Psoas muscle (tissue), 8 donors: ENCODE measurements at places on chromosomes 3 and 15. TPM values are rescaled to one million over a fixed set of nuclear protein-coding genes. Genes with fewer than 3 reads are reported as not detected.

DNA sequence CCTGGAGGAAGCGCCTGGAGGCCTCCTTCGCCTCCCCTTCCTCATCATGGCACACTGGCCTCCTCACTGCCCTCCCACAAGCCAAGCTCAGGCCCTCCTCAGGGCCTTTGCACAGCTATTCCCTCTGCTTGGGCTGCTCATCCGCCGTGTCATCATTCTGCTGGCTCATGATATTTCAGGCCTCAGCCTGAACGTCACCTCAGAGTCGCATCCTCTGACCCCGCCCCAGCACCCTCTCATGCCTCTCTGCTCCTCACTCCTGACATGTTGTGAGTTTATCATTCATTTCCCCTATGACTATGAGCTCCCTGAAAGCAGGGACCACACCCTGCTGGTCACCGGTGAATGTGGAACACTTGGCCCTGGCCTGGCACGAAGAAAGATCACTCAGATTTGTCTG lies 20.7 kb upstream of the POC1A start:
- H3K4me1 ChIP-seq, result no peaks in the 10 kb centered on the region
- H3K36me3 ChIP-seq, result no peaks in the 10 kb centered on the region
- no peaks in the 10 kb centered on the region for H3K27me3 ChIP-seq
- DNase-seq, result no peak
- no peak overlapping the region for H3K27ac ChIP-seq
- H3K4me3 ChIP-seq, result no peak overlapping the region

DNA sequence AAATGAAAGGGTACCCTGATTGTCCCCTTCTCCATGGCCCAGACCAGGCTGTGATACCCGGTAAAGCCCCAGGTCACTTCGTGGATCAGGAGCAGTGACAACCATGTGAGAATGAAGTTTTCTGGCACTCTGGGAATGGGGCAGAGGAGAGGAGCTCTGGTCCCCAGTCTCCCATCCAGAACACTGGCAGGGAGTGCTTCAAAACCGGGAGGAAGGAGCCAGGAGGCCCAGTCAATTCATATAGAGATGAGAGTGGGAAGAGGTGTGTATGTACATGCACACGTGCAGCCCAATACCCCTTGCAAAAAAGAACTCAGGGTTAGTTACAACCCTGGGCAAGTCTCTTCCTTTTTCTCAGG lies 101.4 kb upstream of the TLE3 start:
- H3K27me3 ChIP-seq, result no peaks in the 10 kb centered on the region
- no peak overlapping the region for H3K27ac ChIP-seq
- H3K36me3 ChIP-seq, result no peaks in the 10 kb centered on the region
- DNase-seq, result no peak
- H3K4me1 ChIP-seq, result peaks cover 42% of the 10 kb centered on the region

DNA sequence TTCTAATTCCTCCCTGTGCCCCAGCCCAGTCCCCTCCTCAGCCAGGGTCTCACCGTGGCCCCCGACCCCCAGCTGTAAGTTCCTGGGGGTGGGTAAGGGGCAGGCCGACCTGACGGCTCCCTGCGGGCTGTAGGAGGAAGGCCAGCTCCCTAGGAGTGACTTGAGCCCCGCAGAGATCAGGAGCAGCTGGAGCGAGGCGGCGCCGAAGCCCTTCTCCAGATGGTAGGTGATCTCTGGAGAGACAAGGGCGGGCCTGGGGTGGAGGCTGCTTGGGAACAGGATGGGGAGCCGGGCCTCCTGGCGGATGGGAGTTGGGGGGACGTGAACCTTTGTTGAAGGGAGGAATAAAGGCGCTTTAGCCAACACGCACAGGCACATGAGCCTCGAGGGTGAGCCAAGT lies 4.2 kb downstream of the SLC28A1 start:
- H3K36me3 ChIP-seq, result no peaks in the 10 kb centered on the region
- no peaks in the 10 kb centered on the region for H3K4me1 ChIP-seq
- H3K4me3 ChIP-seq, result no peak overlapping the region
- DNase-seq, result no peak

Gene NEK10
- 5.0 TPM for total RNA-seq

DNA sequence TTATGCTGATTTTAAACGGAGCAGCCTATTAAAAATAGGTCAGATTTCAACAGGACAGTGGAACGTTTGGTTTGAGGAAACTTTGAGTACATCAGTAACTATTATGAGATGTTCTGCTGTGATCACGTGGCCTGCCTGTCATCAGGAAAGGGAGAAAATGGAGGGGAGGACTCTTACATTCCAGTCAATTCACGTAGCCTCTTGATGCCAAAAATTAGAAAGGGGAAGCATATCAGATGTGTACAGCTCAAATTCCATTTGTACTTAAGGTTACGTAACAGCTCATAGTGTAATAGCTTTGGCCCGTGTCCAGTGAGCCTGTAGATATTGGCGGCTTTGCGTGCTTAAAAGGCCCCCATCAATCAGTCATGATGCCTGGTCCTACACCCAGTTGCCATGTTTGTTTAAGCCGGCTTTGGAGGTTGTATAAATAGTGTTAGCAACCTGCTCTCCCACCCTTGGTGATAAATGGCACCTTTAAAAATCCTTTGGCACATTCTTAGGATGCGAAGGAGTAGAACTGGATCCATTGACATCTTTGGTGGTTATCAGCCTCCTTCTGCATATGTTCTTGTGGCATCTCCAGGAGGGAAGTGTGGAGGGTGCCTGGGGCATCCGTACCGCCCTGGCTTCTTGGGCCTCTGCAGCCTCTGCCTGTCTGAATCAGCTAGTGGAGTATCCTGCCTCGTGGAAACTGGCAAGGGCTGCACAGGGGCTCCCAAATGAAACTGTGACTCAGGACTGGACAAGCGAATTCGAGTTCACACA lies 163.9 kb downstream of the THSD4 start:
- peak overlapping the region; percentile 15 for H3K4me3 ChIP-seq
- DNase-seq, result peak; percentile 37
- H3K36me3 ChIP-seq, result no peaks in the 10 kb centered on the region
- H3K27me3 ChIP-seq, result no peaks in the 10 kb centered on the region
- peak overlapping the region; percentile 51 for H3K27ac ChIP-seq

Gene CD200
- total RNA-seq, result 0.62 TPM

DNA sequence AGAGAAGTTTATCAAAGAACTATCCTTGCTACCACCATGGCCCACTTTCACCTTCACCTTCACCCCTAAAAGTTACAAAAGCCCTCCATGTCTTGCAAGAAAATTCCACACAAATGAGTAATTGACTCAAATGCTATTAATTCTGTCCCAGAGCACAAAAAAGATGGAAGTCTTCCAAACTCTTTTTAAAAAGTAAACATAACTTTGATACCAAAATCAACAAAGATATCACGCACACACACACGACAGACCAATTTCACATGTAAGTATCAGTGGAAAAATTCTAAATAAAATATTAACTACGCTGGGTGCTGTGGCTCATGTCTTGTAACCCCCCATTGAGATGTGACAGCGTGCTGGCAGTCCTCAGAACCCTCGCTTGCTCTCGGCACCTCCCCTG lies 1.1 kb upstream of the MCCC1 start:
- peak overlapping the region; percentile 89 for H3K27ac ChIP-seq
- DNase-seq, result no peak
- H3K36me3 ChIP-seq, result no peaks in the 10 kb centered on the region
- H3K4me3 ChIP-seq, result no peak overlapping the region
- no peaks in the 10 kb centered on the region for H3K27me3 ChIP-seq

DNA sequence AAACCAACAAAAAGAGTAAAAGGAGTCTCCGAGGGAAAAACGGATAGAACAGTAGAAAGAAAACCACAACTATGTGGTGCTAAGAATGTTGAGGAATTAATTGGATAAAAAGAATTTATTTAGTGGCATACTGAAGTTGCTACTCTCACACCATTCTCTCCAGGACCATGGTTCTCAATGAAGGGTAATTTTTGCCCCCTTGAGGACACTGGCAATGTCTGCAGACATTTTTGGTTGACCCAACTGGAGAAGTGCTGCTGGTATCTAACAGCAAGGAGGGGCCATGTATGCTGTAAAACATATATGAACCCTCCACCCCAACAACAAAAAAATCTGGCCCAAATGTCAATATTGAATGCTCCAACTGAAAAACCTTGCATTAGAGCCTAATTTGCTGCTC lies 85.9 kb upstream of the CSPG5 start:
- DNase-seq, result no peak
- peaks cover 12% of the 10 kb centered on the region for H3K4me1 ChIP-seq
- H3K4me3 ChIP-seq, result no peak overlapping the region
- H3K36me3 ChIP-seq, result peaks cover 54% of the 10 kb centered on the region
- no peaks in the 10 kb centered on the region for H3K27me3 ChIP-seq
- H3K27ac ChIP-seq, result no peak overlapping the region

DNA sequence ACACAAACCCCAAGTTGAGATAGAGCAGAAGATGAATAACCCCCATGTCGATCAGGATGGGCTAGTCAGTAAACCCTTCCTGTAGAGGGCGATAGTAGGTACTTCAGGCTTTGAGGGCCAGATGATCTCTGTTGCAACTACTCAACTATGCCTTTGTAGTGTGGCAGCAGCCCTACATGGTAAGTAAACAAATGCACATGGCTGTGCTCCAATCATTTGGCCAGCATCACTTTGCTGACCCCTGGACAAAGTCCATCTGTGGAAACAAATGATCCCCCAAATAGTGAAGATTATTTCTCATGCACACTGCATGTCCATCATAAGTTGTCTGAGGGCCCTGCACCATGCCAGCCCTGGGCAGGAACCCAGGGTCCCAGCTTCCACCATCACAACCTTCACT lies 402.2 kb upstream of the PROK2 start:
- no peak overlapping the region for H3K4me3 ChIP-seq
- H3K36me3 ChIP-seq, result no peaks in the 10 kb centered on the region
- no peaks in the 10 kb centered on the region for H3K4me1 ChIP-seq
- H3K27me3 ChIP-seq, result no peaks in the 10 kb centered on the region
- no peak overlapping the region for H3K27ac ChIP-seq
- no peak for DNase-seq

Gene APOD
- total RNA-seq, result 342 TPM

- H3K4me1 ChIP-seq, result no peaks in the 10 kb centered on the region
- peaks cover 2% of the 10 kb centered on the region for H3K27me3 ChIP-seq
Observed at GRCh38 chr3:140770977-140771667, 93.3 kb downstream of the TRIM42 start.

Gene CRYBG3
- 36.9 TPM for total RNA-seq

DNA sequence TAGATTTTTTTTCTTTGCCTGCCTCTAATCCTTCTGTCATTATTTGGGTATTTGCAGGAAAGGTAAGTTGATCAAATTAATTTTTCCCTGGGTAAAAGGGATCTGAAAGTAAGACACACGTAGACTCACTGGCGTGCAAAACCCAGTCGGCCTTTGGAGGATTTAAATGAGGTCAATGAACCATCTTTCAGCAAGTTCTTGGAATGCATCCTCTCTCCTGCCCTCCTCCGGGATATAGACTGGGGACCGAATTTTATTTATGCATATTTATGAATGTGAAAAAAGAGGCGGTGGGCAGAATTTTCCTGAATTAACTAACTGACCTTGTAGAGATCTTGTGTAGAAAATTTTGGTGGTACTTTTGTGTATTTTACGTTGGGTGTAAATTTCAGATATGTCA lies 2.2 kb downstream of the CADM2 start:
- DNase-seq, result no peak
- H3K27me3 ChIP-seq, result no peaks in the 10 kb centered on the region
- no peaks in the 10 kb centered on the region for H3K4me1 ChIP-seq
- no peaks in the 10 kb centered on the region for H3K36me3 ChIP-seq
- peak overlapping the region; percentile 77 for H3K4me3 ChIP-seq
- H3K27ac ChIP-seq, result no peak overlapping the region

DNA sequence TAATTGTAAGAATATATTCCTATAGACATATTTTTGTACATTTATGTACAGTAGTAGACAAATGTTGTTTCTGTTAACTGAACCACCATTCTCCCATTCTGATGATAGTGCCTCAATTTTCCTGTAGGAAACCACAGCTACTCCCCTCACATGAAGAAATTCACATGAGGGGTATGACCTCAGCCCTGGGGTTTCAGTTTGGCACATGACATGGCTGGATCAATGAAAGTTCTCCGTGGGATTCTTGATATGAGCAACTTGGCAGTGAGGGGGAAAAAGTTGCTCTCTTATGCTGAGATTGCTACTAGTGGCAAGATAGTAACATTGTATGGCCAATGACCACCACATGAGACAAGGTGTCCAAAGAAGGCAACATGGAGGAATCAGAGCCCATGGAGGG lies 1090.3 kb upstream of the CFAP20DC start:
- H3K27me3 ChIP-seq, result no peaks in the 10 kb centered on the region
- H3K27ac ChIP-seq, result no peak overlapping the region
- no peaks in the 10 kb centered on the region for H3K4me1 ChIP-seq
- H3K4me3 ChIP-seq, result no peak overlapping the region
- no peak for DNase-seq

DNA sequence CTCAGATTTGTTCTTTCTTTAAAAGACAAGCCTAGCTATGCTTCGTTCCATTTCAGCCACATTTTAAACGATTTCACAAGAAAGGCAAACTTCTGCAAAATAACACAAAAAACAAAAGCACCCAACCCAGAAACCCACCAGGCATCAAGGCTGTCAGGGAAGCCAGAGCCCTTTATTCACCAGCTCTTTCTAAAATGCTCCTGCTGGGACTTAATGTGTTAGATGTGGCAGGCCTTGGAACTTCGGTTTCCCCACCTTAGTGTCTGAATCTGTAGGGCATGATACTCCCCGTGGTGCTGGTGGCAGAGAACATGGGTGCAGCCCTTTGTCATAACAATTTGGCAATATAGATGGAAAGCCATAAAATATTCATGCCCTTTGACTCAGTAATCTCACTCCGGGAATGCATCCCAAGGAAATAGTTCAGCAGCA lies 56.8 kb upstream of the LCTL start:
- H3K36me3 ChIP-seq, result no peaks in the 10 kb centered on the region
- peaks cover 20% of the 10 kb centered on the region for H3K27me3 ChIP-seq
- H3K4me1 ChIP-seq, result peaks cover 7% of the 10 kb centered on the region
- no peak overlapping the region for H3K27ac ChIP-seq
- H3K4me3 ChIP-seq, result peak overlapping the region; percentile 55

Gene CFAP91
- 0.88 TPM for total RNA-seq

GRCh38 chr15:48507416-48508065 lies 138.0 kb downstream of the FBN1 start:
- peaks cover 11% of the 10 kb centered on the region for H3K36me3 ChIP-seq
- H3K4me3 ChIP-seq, result no peak overlapping the region
- no peak for DNase-seq
- no peak overlapping the region for H3K27ac ChIP-seq
- H3K27me3 ChIP-seq, result no peaks in the 10 kb centered on the region

DNA sequence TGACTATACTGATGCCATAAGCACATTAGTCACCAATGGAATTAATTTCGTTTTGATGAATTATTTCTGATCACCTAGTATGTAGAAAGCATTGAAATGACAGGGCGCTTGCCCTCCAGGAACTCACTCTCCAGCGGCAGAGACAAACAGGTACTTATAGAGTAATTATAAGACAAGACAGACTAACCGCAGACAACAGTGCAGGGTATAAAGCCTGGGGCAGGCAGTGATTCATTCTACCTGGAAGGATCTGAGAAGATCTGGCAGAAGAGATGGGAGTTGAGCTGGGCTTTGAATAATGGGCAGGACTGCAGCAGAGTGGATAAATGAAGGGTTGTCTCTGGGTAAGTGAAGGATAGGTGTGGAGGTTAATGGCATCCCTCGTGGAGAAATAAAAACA lies 331.8 kb downstream of the FGF12 start:
- H3K36me3 ChIP-seq, result no peaks in the 10 kb centered on the region
- DNase-seq, result no peak
- H3K27ac ChIP-seq, result no peak overlapping the region
- H3K27me3 ChIP-seq, result no peaks in the 10 kb centered on the region

Gene ALG3
- total RNA-seq, result 36.7 TPM
